Activated B cell treated with CpG ODN at 0.5 μM for 24 hours (primary cell): ENCODE measurements at places on chromosomes 4 and X. TPM values are rescaled to one million over a fixed set of nuclear protein-coding genes. Genes with fewer than 3 reads are reported as not detected.
A peak's percentile ranks its signal among the peaks of the same experiment; 100 is the strongest.

REPS2 gene
- 1.6 and 2.0 TPM in 2 replicates for total RNA-seq

DNA sequence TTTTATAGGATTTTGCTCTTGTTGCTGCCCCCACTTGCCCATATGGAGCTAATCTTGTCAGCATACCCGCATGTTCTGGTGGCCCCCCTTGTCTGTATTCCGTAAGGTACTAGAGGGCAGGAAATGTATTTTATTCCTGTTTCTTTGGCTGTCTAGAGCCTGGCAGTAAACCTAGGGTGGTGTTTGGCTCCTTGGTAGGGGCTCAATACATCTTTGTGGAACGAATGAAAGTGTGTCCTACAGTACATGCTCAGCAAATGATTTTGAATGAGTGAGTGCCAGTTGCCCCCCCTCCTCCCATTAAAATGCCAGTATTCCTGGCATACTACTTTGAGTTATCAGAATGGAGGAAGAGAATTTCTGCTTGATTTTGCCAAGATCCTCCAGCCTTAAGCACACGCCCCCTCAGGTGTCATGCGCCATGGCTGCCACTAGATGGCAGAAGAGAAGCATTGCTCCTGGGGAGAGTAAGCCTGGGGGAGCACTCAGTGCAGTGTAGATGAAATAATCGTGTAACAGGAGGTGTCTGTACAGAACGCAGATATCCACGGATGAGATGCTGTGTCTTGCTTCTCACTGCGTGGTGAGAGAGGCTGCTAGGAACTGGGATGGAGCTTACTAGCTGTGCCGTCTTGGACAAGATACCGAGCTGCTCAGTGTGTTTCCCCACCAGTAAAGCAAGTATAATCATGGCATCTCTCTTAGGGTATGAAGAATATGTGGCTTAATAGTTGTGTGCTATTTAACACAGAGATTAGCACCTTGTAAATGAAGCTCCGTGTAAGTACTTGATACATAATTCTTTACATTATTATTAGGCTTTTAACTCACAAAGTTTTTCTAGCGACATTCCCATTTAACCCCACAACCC, 17.2 kb upstream of the RNF212 start:
- no peaks in the 10 kb centered on the region for H3K36me3 ChIP-seq
- peaks cover 21% of the 10 kb centered on the region for H3K4me1 ChIP-seq
- peak; percentile 63 for DNase-seq
- peak overlapping the region; percentile 19 for H3K27ac ChIP-seq

GRCh38 chr4:152738827-152739226, 40.7 kb downstream of the TIGD4 start:
- no peaks in the 10 kb centered on the region for H3K36me3 ChIP-seq
- peaks cover 14% of the 10 kb centered on the region for H3K4me1 ChIP-seq
- H3K27ac ChIP-seq, result no peak overlapping the region
- peaks cover 2% of the 10 kb centered on the region for H3K27me3 ChIP-seq
- no peak overlapping the region for H3K4me3 ChIP-seq
- DNase-seq, result no peak

- peak overlapping the region; percentile 50 for H3K4me3 ChIP-seq
- peaks cover 33% of the 10 kb centered on the region for H3K4me1 ChIP-seq
- H3K27ac ChIP-seq, result peak overlapping the region; percentile 87
- H3K36me3 ChIP-seq, result peaks cover 8% of the 10 kb centered on the region
- no peak for DNase-seq
Measured at GRCh38 chrX:37776283-37776986, 3.4 kb upstream of the CYBB start.

DNA sequence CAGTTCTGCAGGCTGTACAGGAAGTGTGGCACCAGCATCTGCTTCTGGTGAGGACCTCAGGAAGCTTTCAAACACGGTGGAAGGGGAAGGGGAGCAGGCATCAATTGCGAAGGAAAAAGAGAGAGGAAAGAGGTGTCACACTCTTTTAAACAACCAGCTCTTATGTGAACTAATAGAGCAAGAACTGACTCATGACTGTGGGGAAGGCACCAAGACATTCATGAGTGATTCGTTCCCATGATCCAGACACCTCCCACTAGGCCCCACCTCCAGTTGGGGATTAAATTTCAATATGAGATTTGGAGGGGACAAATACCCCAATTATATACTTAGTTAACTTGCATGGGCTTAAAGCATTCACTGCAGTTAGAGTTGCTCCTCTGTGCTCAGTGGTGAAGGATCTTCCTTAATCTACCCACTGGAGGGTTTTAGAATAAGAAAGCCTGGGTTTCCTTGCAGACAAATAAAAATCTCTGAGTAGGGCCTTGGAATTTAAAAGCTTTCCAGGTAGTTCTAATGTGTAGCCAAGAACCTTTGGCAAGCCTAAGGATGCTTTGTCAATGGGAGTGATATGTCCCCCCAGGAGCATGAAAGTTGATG, 60.0 kb downstream of the SYNPO2 start:
- no peak overlapping the region for H3K27ac ChIP-seq
- no peaks in the 10 kb centered on the region for H3K36me3 ChIP-seq
- DNase-seq, result no peak

ZNF718 gene
- total RNA-seq, result 9.3 and 10.9 TPM in 2 replicates

DNA sequence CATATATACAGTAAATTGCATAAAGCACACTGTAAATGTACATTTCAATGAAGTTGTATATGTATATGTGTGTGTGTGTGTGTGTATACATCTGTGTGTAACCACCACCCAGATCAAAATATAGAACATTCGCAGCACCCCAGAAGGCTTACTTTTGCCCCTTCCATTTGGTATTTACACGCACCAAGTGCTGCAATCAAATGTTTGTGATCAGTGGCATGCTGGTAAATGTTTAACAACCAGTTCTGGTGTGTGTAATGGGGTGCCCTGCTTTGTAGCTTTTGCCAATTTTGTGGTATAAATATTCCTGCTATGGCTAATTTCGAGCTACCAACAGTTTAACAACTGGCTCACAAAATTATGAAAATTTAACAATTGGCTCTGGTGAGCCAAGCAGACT, 101.3 kb downstream of the RTL5 start:
- no peak overlapping the region for H3K27ac ChIP-seq
- H3K4me1 ChIP-seq, result no peaks in the 10 kb centered on the region
- no peak overlapping the region for H3K4me3 ChIP-seq

GRCh38 chr4:177579649-177580048, 137.4 kb upstream of the AGA start:
- H3K27ac ChIP-seq, result no peak overlapping the region

CYSLTR1 gene
- total RNA-seq, result 20.5 and 20.7 TPM in 2 replicates

- DNase-seq, result no peak
- no peak overlapping the region for H3K4me3 ChIP-seq
- H3K36me3 ChIP-seq, result no peaks in the 10 kb centered on the region
- H3K27me3 ChIP-seq, result no peaks in the 10 kb centered on the region
Measured at GRCh38 chr4:28075401-28075956, 1214.8 kb downstream of the STIM2 start.

- peaks cover 77% of the 10 kb centered on the region for H3K36me3 ChIP-seq
- H3K27me3 ChIP-seq, result no peaks in the 10 kb centered on the region
- peaks cover 48% of the 10 kb centered on the region for H3K4me1 ChIP-seq
- no peak overlapping the region for H3K4me3 ChIP-seq
- H3K27ac ChIP-seq, result peak overlapping the region; percentile 37
Measured at GRCh38 chr4:101952985-101953384, 162.5 kb downstream of the BANK1 start.

GRCh38 chr4:185110375-185110823, 32.7 kb upstream of the SLC25A4 start:
- peaks cover 12% of the 10 kb centered on the region for H3K27me3 ChIP-seq
- H3K4me3 ChIP-seq, result no peak overlapping the region
- DNase-seq, result no peak
- H3K27ac ChIP-seq, result no peak overlapping the region

DNA sequence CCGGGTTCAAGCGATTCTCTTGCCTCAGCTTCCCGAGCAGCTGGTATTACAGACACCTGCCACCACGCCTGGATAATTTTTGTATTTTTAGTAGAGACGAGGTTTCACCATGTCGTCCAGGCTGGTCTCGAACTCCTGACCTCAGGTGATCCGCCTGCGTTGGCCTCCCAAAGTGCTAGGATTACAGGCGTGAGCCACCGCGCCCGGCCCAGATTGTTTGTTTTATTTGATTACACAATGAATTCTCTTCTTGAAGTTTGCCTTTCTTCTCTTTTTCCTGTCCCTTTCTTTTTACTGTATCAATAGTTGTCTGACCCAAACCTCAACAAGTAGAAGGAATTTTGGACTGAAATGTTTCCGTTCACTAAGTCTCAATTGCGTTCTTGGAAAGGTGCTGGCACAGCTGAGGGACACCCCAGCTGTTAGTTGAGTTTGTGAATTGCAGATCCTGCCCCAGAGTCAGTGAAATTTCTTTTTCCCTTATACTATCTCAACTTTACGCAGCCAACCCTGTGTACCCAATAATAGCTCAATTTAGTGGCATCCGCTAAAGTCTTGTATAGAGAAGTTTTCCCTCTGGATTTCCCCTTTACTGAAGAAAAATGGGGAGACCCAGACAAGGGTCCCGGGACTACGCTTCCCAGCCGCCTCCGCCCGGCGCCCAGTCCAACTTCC, 639 bp upstream of the MTM1 start:
- peak overlapping the region; percentile 74 for H3K4me3 ChIP-seq
- no peaks in the 10 kb centered on the region for H3K27me3 ChIP-seq
- H3K4me1 ChIP-seq, result peaks cover 37% of the 10 kb centered on the region
- DNase-seq, result no peak
- peak overlapping the region; percentile 63 for H3K27ac ChIP-seq

DNA sequence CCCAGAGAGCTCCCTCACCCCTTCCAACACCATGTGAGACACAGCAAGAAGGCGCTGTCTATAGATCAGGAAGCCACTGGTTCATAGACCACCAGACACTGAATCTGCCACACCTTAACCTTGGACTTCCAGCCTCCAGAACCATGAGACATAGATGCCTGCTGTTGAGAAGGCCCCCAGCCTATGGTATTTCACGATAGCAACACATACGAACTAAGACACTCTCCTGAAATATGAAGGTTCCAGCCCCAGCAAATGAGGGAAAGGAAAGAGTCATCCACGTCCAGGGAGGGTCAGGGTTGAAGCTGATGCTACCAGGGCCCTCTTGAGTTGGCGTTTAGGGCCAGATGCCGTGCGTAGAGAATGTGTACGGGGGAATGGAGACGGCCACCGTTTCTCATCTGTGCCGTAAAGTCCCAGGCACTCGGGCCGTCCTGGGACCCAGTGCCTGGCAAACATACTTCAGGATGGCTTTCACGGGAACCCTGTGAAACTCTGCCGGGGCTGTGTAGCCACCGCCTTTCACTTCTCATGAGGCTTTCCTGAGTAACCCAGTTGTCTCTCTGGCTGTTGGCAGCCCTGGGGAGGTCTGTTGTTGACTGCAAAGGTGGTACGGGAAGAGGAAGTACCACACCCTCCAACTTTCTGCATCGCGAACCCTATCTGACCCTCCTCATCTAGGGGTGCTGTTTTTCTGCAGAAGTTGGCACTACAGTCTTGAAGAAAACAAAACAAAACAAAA, 17.7 kb upstream of the P2RY8 start:
- DNase-seq, result peak; percentile 38
- peak overlapping the region; percentile 72 for H3K4me3 ChIP-seq
- H3K36me3 ChIP-seq, result peaks cover 5% of the 10 kb centered on the region
- H3K27ac ChIP-seq, result peak overlapping the region; percentile 93

GRCh38 chr4:127239902-127240763, 392.6 kb upstream of the INTU start:
- no peaks in the 10 kb centered on the region for H3K4me1 ChIP-seq
- no peak overlapping the region for H3K27ac ChIP-seq
- H3K4me3 ChIP-seq, result no peak overlapping the region
- H3K27me3 ChIP-seq, result no peaks in the 10 kb centered on the region

XAGE1A gene
- not detected in 2 replicates for total RNA-seq

DNA sequence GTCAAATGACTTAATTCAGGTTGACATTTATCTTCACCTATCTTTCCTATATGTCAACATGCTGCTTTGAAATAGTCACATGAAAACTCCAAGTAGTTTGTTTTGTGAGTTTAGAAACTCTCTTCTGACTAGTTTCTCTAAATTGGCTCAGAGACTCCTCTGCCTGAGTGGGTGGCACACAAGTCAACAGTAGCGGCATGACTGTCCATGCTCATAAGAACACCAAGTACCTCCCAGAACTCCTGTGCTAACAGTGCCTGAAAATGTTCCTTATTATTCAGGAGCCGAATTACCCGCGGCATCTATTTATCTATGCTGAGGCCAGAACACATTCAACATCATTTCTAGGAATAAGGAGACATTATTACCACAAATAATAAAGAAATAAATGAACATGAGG, 116.3 kb downstream of the SORBS2 start:
- no peak overlapping the region for H3K27ac ChIP-seq
- no peak overlapping the region for H3K4me3 ChIP-seq
- no peaks in the 10 kb centered on the region for H3K4me1 ChIP-seq
- H3K27me3 ChIP-seq, result no peaks in the 10 kb centered on the region

DNA sequence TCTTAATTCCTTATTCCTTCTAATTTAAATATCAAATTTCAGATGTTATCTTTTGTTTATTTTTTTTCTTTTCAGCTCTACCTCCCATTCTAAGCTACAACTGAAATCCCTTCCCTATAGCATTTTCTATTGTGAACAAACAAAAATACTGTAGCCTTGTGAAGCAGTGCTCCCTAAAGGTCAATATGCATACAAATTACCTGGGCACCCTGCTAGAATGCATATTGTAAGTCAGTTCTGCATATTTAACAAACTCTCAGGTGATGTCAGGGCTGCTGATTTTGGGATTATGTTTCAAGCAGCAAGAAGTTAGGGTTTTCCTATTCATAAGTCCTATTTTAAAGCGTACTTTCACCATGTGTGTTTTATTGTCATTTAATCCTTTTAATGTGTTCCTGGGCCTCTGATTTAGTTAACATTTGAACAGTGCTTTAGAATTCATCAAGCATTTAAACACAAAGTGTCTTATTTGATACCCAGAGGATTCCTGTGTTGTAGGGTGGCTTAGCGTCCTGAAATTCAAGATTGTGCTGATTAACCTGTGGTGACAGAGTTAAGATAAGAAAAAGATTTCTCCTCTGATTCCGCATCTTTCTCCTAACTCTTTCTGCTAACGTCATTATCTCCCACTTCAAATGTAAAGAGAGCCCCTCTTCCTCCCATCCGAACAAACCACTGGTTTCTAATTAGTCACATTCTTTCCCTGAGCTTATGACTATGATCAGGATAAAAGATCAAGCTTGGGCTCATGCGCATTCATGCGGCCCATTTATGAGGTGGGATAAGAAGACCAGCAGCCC, 221.3 kb downstream of the ANK2 start:
- H3K27ac ChIP-seq, result no peak overlapping the region
- H3K36me3 ChIP-seq, result no peaks in the 10 kb centered on the region

- H3K4me1 ChIP-seq, result no peaks in the 10 kb centered on the region
- H3K27ac ChIP-seq, result no peak overlapping the region
- H3K36me3 ChIP-seq, result no peaks in the 10 kb centered on the region
- no peak for DNase-seq
Measured at GRCh38 chrX:10922159-10922558, 189.0 kb upstream of the HCCS start.

- no peak overlapping the region for H3K4me3 ChIP-seq
- DNase-seq, result no peak
- peaks cover 5% of the 10 kb centered on the region for H3K4me1 ChIP-seq
Measured at GRCh38 chrX:1928805-1929204, 313.9 kb downstream of the ASMT start.

GRCh38 chr4:60885011-60885410, 315.1 kb upstream of the ADGRL3 start:
- no peaks in the 10 kb centered on the region for H3K4me1 ChIP-seq
- no peaks in the 10 kb centered on the region for H3K36me3 ChIP-seq
- H3K27me3 ChIP-seq, result no peaks in the 10 kb centered on the region

FAM156B gene
- total RNA-seq, result 14.4 and 16.8 TPM in 2 replicates
